ENCODE measurements at places on chromosomes 2 and 18.

DNA sequence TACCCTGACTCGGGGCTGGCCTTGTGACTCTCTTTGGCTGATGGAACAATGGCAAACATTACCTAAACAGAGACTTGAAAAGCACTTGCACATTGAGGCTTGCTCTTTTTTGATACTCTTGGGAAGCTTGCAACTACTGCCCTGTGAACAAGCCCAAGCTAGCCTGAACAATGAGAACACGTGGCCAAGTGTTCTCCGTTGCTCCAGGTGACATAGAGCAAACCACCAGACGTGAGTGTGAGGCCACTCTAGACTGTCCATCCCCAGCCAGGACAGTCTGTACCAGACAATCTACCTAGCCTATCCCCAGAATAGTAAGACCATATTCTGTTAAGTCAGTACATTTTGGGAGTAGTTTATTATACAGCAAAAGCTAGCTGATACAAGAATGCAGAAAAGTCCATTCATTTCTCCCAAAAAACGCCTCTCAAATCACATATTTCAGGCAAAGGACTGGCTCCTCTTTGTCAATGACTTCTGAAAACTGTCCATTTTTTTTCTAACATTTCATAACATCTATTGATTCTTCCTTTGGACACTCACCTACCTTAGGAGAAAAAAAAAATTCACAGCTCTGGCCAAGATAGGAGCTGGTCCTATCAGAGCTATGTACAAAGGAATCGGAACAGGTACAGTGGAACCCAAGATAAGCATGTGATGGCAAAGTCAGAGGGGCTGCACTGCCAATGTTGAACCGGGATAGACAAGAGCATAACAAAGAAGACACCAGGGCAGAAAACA, 142.1 kb upstream of the PKDCC start:
- no peak for DNase-seq

- DNase-seq: no peak
Measured at GRCh38 chr2:112942654-112943002, 31.7 kb downstream of the IL37 start.

DNA sequence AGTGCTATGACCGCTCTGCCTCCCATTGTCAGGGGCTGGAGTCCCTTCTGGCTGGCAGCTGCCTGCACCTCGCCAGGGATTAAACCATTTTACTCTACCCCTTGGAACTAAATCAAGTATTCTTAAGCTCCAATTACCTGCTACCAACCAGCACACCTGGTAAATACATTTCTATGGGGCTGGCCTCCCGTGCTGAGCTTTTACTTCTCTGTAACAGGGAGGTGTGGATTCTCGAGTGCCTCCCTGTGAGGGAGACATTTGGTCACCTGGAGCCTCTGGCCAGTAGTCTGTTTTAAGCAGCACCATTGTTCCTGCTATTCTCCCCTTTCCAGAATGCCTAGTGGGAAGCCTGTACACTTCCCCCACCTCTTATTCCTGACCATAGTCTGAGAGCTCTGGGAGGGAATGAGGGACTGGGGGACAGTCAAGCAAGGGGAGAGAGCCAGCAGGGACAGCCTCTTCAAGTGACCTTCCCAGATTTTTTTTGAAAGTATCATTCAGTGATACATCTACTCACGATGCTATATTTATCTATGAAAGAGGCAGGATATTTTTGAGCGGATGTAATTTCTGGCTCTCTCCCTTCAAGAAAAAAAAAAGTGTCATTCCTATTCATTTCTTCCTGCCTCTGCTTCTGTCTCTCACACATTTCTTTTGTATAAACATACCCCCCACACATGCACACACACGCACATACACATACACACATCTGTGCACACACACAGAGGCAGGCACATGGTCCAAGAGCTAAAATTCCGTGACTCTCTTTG, 112.8 kb downstream of the CAPN13 start:
- DNase-seq: no peak

DNA sequence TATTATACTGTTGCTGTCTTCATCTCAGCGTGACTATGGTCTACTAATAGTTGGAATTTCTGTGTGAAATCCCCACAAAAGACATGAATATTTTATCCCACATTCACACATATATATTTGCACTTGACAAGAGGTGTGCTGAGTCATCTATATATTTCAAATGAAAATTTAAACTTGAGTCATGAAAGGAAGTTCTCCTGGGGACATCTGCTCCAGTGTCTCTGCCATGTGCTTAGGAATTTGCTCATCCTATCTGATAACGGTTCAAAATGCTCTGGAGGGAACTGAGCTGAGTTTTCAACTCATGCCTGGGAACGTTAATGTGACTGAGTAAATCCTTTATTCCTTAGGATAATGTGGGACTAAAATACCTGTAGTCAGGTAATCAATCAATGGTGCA, 326.2 kb upstream of the MEX3C start:
- no peak for DNase-seq

DNA sequence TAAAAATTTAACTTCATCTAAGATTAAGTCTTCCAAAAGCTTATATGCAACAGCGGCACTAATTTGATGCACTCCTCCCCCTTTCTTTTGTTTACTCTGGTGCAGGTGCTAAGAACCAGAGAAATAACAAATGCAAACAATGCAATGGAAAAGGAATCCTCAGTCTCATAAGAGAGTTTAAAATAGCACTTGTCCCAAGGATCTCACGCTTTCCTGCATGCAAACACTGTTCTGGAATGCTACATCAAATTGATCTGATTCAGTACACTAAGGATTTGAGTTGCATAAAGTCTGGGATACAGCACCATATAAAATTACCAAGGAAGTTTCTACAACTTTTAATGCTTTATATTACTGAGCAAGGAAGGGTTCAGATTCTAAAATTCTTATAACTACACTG, 50.5 kb downstream of the SEPTIN10 start:
- no peak for DNase-seq

GRCh38 chr18:56505293-56505692, 133.1 kb downstream of the TXNL1 start:
- no peak for DNase-seq

GRCh38 chr18:32208023-32208422, 18.2 kb downstream of the MEP1B start:
- no peak for DNase-seq

GRCh38 chr18:46302528-46303485, 198.6 kb downstream of the HAUS1 start:
- DNase-seq: no peak

DNA sequence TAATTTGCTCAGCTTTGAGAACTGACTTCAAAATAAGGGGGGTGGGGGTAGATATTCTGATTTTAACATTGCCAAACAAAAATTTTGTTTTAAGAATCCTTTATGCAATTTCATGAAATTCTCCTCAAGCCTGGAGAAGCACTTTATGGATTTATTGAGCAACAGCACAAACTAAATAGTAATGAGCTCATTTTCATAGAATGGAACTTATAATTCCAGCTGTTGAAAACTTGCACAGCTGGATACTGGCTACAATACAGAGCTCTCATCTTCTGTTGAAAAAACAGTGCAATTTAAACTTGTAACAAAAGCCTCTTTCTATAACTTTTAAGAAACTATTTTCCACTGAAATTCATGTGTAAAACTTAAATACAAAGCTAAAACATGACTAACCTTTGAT, 137.6 kb upstream of the FN1 start:
- DNase-seq: no peak

GRCh38 chr2:219215871-219216534, 2.8 kb downstream of the ABCB6 start:
- no peak for DNase-seq

GRCh38 chr2:185979546-185980071, 241.0 kb downstream of the FSIP2 start:
- no peak for DNase-seq

DNA sequence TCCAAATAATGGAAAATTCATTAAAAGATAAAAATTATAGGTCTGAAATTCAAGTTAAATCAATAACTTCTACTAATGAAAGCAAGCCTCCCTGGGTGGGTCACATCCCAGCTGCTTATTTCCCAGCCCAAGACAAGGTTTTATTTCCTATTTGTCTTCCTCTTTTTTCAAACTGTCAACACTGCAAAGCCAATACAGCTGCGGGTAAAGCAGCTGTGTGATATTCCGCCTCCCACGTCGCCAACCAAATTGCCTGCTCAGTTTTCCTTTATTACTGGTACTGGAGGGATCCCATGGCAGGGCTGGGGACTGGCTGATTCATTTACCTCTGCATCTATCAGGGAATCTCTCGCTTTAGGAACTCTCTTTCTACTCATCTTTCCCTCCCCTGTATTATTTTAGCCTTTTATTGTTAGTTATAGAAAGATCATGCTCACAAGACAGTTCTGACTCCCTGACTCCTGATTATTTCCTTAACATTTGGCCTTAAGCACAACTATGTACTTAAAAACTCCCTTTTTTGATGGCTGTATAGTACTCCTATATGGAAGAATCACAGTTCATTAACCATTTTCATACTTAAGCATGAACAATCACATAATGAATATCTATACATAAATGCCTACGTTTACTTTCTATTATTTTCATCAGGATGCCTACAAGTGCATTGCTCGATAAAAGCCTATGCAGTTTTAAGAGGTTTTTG, 253.1 kb downstream of the CDCA7 start:
- no peak for DNase-seq

DNA sequence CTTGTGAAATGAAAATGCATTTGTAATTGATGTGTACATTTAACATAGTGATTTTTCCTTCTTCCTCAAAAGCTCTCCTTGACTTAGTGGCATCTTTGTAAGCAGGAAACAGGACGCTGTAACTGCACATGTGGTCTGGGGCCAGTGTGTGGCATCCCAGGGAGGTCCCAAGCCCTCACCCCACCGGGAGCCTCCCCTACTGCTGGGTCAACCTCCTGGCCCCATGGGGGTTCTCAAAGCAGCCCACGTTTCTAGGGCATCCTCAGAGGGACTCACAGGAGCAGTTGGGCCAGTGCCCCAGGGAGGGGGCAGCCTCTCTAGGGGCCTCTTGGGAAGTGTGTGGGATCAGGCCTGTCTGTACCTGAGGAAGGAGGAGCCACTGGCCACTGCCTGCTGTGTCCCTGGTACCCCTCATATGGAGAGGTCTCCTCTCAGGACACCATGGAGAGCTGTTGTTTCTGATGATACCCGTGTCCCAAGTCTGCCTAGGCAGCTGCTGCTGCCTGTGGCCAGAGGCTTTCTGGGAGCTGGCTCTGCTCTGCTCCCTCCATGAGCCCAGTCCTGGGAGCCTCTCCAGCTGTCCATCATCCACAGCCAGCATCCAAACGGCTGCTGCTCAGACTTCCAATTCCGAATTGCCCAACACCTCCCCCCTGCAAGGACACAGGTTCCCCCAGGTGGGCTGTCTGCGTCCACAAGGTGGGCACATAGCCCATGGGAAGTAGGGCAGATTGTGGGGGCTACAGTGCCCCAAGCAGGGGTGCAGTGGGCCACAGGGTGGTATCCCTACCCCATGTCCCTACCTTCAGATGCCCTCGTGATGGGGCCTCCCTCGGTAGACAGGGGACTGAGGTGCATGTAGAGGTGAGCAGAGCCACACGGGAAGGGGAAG, 13.4 kb downstream of the ARHGEF4 start:
- no peak for DNase-seq

- DNase-seq: no peak
Measured at GRCh38 chr18:47901624-47902362, 28.7 kb downstream of the SMAD2 start.

DNA sequence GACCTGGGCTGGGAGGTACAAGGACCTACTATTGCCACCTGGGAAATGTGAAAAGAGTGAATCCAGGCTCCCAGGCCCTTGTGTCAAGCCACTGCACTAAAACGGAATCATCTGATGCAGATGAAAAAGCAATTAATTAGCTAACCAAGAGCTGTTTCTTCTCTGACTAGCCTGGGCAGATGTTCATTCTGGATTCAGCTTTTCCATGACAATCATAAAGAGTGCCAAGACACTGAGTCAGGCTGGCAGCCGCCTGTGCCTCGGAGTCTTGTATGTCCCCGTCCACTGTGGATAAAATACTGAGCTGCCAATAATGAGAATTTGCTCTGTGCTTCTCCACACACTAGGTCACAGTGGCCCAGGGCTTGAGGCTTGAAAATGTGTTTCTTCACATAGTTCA, 21.7 kb upstream of the LCLAT1 start:
- no peak for DNase-seq

GRCh38 chr2:175168564-175168945, 552 bp upstream of the ATF2 start:
- no peak for DNase-seq

- DNase-seq: no peak
Measured at GRCh38 chr18:12032786-12033642, 51.7 kb downstream of the IMPA2 start.

GRCh38 chr18:26453386-26453901, 94.9 kb downstream of the KCTD1 start:
- no peak for DNase-seq

- no peak for DNase-seq
Measured at GRCh38 chr2:239274391-239275043, 126.3 kb downstream of the HDAC4 start.

- DNase-seq: no peak
Measured at GRCh38 chr18:62289047-62289446, 36.1 kb upstream of the TNFRSF11A start.

GRCh38 chr2:45814488-45814887, 163.0 kb downstream of the PRKCE start:
- no peak for DNase-seq
